ENCODE measurements at places on chromosomes 6 and 20.
A peak's percentile ranks its signal among the peaks of the same experiment; 100 is the strongest.

GRCh38 chr6:168130697-168131371 lies 51.8 kb upstream of the FRMD1 start:
- no peak for DNase-seq

DNA sequence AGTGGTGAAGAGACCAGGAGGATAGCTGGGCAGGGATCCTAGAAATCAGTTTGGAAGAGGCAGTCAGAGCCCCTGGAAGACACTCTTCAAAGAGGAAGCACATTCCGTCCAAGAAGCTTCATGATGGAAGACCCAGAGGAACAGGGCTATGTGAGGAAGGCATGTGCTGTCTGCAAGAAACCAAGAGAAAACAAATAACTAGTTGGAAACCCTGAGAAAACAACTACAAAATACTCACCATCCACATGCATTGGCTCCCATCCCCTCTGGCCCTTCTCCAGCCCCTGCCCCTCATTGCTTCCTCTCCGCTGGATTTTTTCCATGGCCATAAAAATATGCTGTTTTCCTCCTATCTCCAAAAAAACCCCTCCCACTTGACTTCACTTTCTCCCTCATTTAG lies 40.9 kb upstream of the SMOC2 start:
- DNase-seq, result no peak

DNA sequence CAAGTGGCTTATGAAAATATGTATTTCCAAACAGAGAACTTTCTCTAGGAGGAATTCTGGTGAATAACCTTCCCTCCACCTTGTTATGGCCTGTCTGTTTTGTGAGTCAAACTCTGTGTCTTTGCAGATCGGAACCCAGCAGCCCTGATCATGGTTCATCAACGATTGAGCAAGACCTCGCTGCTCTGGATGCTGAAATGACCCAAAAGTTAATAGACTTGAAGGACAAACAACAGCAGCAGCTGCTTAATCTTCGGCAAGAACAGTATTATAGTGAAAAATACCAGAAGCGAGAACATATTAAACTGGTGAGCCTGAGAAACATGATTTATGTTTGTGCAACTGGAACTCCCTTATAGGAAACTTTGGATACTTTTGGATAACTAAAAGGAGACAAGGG lies 294.5 kb upstream of the PLCB4 start:
- no peak for DNase-seq

DNA sequence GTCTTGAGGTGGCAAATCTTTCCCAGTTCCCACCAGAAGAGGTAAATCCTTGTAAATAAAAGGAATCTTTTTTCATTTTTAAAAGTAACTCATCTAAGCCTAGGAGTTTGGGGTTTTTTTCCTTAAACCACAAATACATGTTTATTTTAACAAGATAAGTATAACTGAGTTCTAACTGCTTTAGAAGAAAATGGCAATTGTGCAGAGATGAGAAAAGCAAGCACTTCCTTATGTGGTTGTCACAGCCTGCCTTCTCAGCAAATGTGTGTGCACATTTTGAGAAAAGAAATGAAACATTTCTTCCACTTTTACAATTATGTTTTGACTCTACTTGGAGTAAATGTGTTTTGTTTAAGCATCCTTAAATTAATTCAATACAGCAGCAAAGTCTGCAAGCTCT lies 17.7 kb downstream of the HCK start:
- DNase-seq, result no peak

GRCh38 chr6:71246596-71246995 lies 42.0 kb upstream of the OGFRL1 start:
- no peak for DNase-seq

DNA sequence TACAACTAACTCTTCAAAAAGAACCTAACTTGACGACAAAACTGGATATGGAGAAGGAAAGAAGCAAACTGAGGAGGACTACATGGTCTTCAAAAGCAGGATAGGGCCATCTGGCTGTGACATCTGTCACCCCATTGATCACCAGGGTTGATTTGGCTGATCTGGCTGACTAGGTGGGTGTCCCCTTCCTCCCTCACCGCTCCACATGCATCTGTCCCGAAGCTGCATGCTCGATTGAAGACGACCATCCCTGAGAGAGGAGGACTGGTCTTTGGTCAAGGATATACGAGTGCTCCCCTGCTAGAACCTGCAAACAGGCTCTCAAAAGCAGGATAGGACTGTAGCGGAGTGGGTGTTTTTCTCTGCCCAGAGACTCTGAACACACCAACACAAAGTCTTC lies 21.7 kb downstream of the CPNE1 start:
- no peak for DNase-seq

DNA sequence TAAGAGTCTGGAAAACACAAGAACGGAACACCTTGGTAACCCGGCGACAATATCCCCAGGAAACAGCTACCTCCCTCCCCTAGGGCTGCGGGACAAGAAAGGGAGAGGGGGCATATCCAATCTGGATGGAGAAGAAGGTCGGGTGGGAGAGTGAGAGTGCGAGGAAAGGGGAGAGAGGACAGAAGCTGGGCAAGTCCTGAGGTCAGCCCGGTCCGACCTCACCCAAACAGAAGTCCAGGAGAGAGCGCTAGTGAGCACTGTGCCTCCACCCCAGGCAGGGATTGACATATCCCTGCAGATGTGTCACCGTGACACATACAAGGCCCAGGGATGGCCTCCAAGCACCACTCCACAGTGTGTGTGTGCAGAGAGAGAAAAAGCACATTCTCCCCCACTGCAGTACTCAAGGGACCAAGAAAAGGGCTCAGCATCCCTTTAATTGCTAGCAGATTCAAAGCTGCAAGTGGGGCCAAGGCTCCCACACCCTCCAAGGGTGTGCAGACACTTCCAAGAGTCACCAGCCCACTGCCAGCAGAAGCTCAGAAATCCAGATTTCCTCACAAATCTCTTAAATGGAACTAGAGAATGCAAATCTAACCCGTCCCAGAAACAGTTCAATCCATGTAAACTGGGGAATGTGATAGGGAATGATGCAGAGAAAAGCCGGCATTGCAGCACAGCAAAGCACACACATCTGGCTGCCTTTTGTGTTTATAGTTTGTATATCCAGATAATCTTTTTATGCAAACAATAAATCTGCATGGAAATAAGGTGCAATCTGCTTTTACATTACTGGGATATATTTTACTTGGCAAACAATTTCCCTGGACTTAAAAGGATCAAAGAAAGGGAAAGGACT lies 3.1 kb downstream of the PXDC1 start:
- DNase-seq, result no peak

DNA sequence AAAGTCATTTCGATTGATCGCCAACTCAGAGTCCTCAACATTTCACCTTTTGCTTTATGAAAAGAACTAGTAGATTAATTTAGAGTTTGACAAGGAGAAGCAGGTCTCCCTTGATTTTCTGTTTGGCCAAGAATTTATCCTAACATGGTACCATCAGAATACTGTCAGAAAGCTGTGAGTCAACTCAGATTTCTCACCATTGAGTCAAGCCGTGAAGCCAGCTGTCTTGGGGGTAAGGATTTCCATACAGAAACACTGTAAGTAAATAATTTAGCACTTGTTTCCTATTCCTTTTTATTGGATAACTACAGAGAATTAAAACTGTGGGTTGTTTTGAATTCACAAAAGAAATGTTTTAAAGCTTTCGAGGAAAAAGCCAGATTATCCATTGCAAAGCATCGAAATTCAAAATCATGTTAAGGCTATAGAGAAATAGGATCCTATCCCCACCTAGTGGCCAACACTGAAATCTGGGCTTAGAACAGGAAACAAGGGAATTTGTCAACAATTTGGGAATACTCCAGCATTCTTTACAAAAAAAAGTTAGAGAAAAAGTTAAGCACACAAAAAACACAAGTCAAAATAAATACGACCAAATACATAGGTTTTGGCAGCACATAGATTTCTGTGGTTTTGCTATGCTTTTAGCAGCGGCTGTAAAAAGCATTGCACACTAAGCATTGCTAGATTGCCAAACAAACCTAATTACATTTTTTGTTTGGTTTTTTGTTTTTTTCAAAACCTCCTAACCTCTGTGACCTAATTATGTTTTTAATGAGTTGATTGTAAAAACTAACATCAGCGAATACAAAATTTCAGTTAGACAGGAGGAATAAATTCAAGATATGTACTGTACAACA lies 44.2 kb downstream of the COL11A2 start:
- peak; percentile 28 for DNase-seq

- no peak for DNase-seq
Measured at GRCh38 chr6:30842754-30843610, 41.3 kb upstream of the DDR1 start.

DNA sequence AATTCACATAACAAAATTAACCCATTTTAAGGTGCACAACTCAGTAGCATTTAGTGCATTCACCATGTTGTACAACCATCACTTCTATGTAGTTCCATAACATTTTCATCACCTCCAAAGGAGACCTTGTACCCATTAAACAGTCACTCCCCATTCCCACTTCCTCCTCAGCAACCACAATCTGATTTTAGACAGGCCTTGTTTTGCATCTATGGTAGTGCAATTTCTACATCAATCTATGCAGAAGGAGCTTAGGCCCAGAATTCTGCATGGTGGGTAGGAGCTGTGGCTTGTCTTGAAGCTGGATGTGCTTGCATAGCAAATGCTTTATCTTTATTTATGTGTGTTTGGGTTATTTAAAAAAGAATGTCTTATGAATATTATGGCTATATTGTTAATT lies 13.5 kb upstream of the HLA-DQA1 start:
- no peak for DNase-seq

Measured in DMS79 treated with DMSO at 0.1 percent for 48 hours (cell line).